ENCODE measurements at places on chromosomes 4 and X. TPM values are rescaled to one million over a fixed set of nuclear protein-coding genes. Genes with fewer than 3 reads are reported as not detected.
A peak's percentile ranks its signal among the peaks of the same experiment; 100 is the strongest.

DNA sequence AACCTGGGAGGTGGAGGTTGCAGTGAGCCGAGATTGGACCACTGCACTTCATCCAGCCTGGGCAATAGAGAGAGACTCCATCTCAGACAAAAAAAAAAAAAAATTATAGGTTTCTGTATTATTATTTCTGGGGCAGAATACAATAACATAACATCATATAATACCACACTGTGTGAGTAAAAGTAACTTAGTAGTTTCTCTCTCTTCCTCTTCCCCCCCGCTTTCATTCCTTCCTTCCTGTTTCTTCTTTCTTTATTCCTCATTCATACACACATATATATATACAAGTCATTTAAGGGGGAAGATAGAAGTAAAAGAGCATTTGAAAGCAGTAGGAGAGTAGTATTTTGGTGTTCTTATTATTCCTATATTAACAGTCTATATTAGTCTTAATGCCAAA, 55.9 kb upstream of the FHDC1 start:
- no peak for ATAC-seq

GRCh38 chr4:154573190-154573870, 10.5 kb downstream of the FGB start:
- ATAC-seq = no peak

DNA sequence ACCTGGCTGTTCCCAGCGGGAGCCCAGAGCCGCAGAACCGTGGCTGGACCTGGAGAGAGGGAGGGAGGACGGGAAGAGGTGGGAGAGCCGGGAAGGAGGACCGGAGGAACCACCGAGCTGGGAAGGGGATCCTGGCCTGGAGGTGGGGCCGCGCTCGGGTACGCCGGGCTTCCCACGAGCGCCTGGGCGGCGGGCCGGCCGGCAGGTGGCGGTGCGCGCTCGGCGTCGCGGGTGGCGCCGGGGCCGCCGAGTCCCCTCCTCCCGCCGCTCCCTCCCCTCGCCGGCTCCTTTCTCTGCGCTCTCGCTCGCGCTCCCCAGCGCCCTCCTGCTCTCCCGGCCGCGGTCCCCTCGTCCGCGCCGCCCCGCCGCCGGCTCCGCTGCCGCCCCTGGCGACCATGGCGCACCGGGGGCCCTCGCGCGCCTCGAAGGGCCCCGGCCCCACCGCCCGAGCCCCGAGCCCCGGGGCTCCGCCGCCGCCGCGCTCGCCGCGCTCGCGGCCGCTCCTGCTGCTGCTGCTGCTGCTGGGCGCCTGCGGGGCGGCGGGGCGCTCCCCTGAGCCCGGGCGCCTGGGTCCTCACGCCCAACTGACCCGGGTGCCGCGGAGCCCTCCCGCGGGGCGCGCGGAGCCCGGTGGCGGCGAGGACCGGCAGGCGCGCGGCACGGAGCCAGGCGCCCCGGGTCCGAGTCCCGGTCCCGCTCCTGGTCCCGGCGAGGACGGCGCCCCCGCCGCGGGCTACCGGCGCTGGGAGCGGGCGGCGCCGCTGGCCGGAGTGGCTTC, at the start of gene SORCS2:
Gene SORCS2 (plus strand): TSS at position 287 of the 778 bp plus-strand sequence.
- ATAC-seq = peak; percentile 86

Gene PHKA1
- total RNA-seq = 1.6 TPM

- ATAC-seq = no peak
These were observed 49.1 kb downstream of the PDGFRA start for GRCh38 chr4:54278216-54278615.

GRCh38 chr4:74364652-74365491, at the start of gene EREG:
EREG (plus strand) TSS chr4:74365145; CDS start chr4:74365309, 164 bp downstream.
- peak; percentile 97 for ATAC-seq

GRCh38 chrX:106564986-106565385, 46.8 kb upstream of the RADX start:
- no peak for ATAC-seq

Gene ZNF630
- total RNA-seq = 1.6 TPM

- ATAC-seq = no peak
These were observed 109.3 kb downstream of the MGST2 start for GRCh38 chr4:139774759-139775487.

DNA sequence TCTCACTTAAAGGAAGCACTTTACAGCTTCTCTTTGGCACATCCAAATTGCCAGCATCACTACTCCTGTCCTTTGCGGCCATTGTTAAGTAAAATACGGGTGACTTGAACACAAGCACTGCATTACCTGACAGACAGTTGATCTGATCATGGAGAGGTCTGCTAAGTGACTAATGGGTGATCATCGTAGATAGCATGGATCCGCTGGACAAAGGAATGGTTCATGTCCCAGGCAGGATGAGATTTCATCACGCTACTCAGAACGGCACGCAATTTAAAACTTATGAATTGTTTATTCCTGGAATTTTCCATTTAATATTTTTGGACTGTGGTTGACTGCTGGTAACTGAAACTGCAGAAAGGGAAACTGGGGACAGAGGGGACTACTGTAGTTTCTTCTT, 94.1 kb downstream of the NEUROG2 start:
- ATAC-seq = no peak

GRCh38 chr4:86611757-86612156, 17.6 kb downstream of the PTPN13 start:
- peak; percentile 92 for ATAC-seq

DNA sequence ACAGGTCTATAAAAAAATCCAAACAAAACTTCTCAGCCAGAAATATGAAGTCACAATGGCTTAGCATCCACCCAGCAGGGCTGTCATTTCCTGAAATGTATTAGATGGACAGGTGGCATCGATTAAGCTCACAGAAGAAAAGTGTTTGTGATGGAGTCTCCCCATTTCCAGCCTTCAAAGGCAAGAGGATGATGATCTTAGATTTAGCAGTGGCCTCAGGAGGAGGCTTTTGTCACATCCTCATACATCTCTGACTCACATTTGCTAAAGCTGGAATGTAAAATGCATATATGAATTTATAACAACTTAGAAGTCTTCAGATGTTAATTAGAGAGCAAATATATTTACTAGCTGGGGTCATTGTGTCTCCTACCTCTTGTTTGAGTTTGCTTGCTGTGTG, 441.9 kb downstream of the SPRY1 start:
- peak; percentile 71 for ATAC-seq

Gene CCDC149
- 15.5 TPM for total RNA-seq

Gene PRKX
- 10.1 TPM for total RNA-seq

DNA sequence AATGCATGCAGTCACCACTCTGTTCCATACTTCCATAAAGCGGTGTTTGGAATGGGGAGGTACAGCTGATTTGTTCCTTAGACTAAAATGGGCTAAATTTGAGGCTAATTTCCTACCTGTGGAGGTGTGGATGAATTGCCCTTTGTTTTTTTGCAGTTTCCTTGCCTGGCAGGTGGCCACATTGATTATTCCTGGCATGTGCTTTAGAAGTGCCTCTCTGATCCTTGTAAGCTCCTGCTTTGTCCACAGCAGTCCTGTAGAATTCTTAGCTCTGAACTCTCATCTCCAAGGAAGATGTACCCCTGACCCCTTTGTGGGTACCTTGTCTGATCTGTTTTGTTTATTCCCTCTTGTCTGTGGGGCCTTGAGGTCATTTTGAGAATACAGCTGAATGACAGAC, 136.8 kb downstream of the ADGRL3 start:
- ATAC-seq = no peak

Gene HSFX3
- not detected for total RNA-seq

DNA sequence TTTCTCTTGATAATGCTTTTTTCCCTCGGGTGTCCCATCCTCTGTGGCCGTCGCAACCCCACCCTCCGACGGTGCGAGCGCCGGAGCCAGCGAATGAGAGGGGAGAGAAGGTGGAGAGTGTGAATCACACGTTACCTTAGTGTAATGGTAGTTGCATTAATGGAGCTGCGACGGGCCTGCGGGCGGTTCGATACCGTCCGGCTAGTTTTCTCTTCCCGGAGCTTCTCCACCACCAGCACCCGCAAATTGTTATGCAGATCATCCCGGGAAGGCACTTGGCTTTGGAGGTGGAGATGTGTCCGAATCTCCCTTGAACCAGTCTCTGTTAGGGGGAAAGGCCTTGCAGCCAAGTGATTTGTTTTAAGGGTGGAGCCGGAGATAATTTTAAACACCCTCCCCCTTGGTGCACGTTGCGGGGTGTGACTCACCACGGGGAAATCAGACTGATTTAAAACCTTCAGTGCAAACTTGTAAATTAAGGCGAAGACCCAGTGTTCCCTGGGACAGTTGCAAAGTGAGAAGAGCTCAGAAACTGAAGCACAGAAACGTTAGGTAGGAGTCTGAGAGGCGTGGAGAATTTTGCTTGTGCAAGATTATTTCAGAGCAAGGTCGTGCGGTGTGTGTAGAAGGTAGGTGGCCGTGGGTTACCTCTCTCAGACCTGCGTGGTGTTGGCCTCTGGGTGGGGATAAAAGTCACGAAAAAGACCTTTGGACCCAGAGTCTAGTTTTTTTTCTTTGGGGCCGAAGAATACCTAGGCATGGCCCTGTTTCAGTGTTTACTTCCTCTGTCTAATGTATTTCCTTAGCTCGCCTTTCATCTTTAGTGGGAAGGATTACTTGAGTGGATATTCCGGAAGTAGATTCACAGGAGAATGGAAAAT, 1.3 kb downstream of the AFF1 start:
- peak; percentile 40 for ATAC-seq

GRCh38 chr4:52957835-52958631, 95.9 kb downstream of the RASL11B start:
- no peak for ATAC-seq

- no peak for ATAC-seq
These were observed 971.6 kb upstream of the INTU start for GRCh38 chr4:126661194-126661593.

DNA sequence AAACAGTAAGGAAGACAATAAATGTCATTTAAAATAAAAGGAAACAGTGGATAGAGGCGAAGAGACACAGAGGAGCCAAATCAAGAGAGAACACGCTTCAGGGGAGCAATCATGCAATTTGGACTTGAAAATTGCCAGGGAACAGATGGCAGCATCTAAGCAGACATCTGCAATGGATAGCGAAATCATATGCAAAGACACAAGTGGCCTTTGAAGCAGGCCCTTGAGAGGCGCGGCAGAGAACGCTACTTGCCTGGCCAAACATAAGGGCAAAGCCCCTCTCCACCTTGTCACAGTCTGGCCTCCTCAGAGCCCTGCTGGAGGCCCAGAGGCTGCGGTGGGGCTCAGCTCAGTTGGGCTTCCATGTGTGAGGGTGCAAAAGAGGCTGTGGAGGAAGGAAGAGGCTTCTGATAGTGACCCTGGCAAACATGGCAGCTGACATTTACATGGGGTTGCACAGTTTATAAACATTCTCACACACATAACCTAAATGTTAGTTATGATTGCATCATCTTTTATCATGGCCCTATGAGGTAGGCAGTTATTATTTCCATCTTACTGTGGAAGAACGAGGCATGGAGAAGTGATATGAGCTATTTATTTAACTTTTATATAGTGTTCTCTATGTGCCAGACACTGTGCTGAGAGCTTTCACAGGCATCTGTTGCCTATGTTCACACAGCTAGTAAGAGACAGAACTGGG, 18.3 kb downstream of the ADGRG4 start:
- ATAC-seq = no peak

GRCh38 chr4:84481077-84481859, 17.8 kb downstream of the NKX6-1 start:
- ATAC-seq = peak; percentile 43

Gene CFP
- 0.66 TPM for total RNA-seq

Gene HSFX2
- 0.46 TPM for total RNA-seq

Gene IRS4
- total RNA-seq = 0.38 TPM

Gene HS6ST2
- 18.5 TPM for total RNA-seq

- no peak for ATAC-seq
These were observed 10.2 kb upstream of the HGFAC start for GRCh38 chr4:3431446-3431993.

Gene FAM53A
- total RNA-seq = 3.3 TPM

Gene BRCC3
- 17.8 TPM for total RNA-seq

DNA sequence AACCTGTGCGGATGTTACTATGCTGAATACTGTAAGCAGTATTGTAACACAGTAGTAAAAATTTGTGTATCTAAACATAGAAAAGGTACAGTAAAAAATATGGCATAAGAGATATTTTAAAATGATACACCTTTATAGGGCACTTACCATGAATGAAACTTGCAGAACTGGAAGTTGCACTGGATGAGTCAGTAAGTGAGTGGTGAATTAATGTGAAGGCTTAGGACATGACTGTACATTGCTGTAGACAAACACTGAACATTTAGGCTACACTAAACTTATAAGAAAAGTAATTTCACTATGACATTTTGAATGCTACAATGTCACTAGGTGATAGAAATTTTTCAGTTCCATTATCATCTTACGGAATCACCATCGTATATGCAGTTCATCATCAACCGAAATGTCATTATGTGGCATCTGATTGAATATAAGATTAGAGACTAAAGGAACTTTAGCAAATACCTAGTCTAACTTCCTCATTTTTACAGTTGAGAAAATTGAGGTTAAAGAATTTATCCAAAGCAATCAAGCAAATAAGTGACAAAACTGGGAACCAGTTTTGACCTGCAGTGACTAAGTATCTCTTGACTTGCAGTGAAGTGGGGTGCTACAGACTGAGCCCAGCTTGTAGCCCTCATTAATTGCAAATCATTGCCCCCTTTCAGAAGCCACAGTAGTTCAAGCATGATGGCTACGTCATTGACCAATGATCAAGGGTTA, 55.3 kb downstream of the EGF start:
- ATAC-seq = no peak

Gene TCEAL4
- 74.0 TPM for total RNA-seq

Gene FMR1NB
- not detected for total RNA-seq

DNA sequence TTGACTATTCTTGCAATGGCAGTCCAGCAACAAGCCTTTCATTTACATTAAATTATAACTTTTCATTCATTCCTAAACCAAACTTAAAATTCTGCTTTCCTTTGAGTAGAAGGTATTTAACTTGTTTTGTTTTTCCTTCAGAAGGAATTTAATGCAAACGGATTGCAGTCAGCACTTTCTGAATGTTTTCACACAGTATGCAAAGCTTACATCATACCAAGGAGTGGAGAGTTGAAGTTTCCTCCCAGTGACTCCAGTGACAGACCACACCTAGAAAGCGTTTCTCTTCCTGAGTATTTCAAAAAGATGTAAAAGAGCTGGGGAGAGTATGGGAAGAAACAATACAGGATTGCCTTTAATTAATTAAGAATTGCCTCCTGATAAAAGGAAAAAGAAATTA, 8.1 kb downstream of the EPGN start:
- ATAC-seq = peak; percentile 86

- ATAC-seq = no peak
These were observed 20.5 kb downstream of the NUDT9 start for GRCh38 chr4:87442889-87443288.

Gene CXCL9
- 0.13 TPM for total RNA-seq

DNA sequence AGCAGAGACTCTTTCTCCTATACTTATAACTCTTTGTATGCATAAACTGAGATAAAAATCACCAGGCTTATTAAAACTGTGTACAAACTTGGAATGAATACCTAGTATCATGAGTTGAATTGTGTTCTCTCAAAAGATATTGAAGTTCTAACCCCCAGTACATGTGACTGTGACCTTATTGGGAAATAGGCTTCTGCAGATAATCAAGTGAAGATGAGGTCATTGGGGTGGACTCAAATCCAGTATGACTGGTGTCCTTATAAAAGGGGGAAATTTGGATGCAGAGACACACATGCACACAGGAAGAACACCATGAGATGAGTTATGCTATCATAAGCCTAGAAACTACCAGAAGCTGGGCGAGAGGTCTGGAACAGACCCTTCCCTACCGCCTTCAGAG, 26.2 kb downstream of the ZNF827 start:
- ATAC-seq = no peak
